ENCODE measurements at places on chromosomes 12 and 14.

DNA sequence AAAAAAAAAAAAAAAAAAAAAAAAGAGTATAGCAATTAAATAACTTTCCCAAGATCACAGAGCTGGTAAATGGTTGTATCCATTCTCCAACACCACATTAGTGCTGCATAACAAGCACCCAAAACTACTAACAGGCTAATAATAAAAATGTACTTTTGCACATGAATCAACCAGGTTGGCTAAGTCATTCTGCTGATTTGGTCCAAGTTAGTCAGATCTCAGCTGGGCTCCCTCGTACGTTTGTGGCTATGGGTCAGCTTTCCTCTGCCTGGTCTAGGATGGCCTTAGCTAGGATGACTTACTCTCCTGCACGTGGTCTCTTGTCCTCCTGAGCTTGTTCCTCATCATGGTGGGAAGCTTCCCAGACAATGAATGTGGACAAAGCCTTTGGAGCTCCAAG is 7.9 kb upstream of the PLEKHG6 start:
- no peak for DNase-seq
- no peaks in the 10 kb centered on the region for H3K36me3 ChIP-seq
- H3K4me1 ChIP-seq = peaks cover 10% of the 10 kb centered on the region
- no peak overlapping the region for H3K27ac ChIP-seq
- H3K27me3 ChIP-seq = no peaks in the 10 kb centered on the region

- peak; percentile 34 for DNase-seq
- H3K27ac ChIP-seq = no peak overlapping the region
- no peaks in the 10 kb centered on the region for H3K36me3 ChIP-seq
- H3K4me1 ChIP-seq = no peaks in the 10 kb centered on the region
- no peaks in the 10 kb centered on the region for H3K27me3 ChIP-seq
- H3K4me3 ChIP-seq = no peak overlapping the region
Measured at GRCh38 chr14:29016050-29016900, 249.7 kb downstream of the FOXG1 start.

GRCh38 chr12:72271451-72272090 is 599 bp upstream of the TRHDE start:
- peaks cover 70% of the 10 kb centered on the region for H3K27me3 ChIP-seq
- H3K36me3 ChIP-seq = no peaks in the 10 kb centered on the region
- peak overlapping the region; percentile 73 for H3K4me3 ChIP-seq
- no peaks in the 10 kb centered on the region for H3K4me1 ChIP-seq
- peak; percentile 67 for DNase-seq

DNA sequence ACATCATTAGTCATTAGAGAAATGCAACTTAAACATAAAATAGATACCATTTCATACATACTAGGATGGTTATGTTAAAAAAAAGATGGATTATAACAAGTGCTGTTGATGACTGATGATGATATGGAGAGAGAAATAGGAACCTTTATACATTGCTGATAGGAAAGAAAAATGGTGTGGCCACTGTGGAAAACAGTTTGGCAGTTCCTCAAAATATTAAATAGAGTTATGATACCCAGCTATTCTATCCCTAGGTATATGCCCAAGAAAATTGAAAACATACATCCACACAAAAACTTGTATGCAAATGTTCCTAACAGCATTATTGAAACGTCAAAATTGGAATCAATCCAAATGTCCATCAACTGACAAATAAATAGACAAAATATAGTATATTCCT is 170.1 kb downstream of the ADAMTS20 start:
- no peak overlapping the region for H3K27ac ChIP-seq
- H3K27me3 ChIP-seq = no peaks in the 10 kb centered on the region
- H3K36me3 ChIP-seq = no peaks in the 10 kb centered on the region
- no peak for DNase-seq

DNA sequence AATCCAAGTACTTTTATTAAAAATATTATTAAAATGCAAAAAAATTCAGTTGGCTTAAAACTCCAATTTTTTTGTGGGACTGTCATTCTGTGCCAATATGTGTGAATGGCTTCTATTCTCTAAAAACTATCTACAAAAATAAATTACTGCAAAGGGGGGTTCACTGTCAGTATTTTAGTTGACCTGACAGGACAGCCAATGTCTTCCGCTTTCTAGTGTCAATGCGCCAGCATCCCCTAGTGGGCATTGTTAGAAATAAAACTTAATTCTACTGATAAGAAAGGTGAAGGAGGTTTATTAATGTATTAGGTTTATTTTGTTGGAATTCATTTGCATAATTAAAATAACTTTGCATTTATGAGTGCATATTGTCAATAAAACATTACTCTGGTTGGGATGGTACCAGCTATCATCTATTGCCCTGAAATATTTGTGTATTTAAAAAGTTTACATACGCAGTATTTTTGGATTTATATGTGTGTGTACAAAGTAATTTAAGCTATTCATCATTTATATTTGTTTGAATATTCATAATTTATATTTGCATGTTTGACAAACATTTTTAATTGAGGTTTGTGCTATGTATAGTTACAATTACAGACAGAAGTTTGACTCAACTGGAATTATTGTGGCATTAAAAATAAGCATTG is 527.2 kb downstream of the FLRT2 start:
- H3K4me3 ChIP-seq = no peak overlapping the region
- H3K36me3 ChIP-seq = no peaks in the 10 kb centered on the region
- H3K27ac ChIP-seq = no peak overlapping the region
- no peaks in the 10 kb centered on the region for H3K27me3 ChIP-seq

GRCh38 chr12:119157978-119158377 is 20.8 kb upstream of the HSPB8 start:
- H3K27me3 ChIP-seq = peaks cover 2% of the 10 kb centered on the region
- H3K27ac ChIP-seq = no peak overlapping the region
- H3K36me3 ChIP-seq = no peaks in the 10 kb centered on the region
- H3K4me1 ChIP-seq = peaks cover 11% of the 10 kb centered on the region
- no peak for DNase-seq

- no peak overlapping the region for H3K27ac ChIP-seq
- no peak overlapping the region for H3K4me3 ChIP-seq
- H3K4me1 ChIP-seq = no peaks in the 10 kb centered on the region
- no peaks in the 10 kb centered on the region for H3K27me3 ChIP-seq
- no peak for DNase-seq
- peaks cover 7% of the 10 kb centered on the region for H3K36me3 ChIP-seq
Measured at GRCh38 chr12:12749433-12749832, 32.3 kb downstream of the CDKN1B start.

- H3K4me3 ChIP-seq = no peak overlapping the region
- no peak for DNase-seq
- no peaks in the 10 kb centered on the region for H3K4me1 ChIP-seq
- no peak overlapping the region for H3K27ac ChIP-seq
- H3K27me3 ChIP-seq = no peaks in the 10 kb centered on the region
Measured at GRCh38 chr14:64060648-64061096, 207.9 kb downstream of the SYNE2 start.

GRCh38 chr12:43349863-43350262 is 202.1 kb downstream of the ADAMTS20 start:
- H3K27ac ChIP-seq = no peak overlapping the region
- H3K4me1 ChIP-seq = no peaks in the 10 kb centered on the region
- H3K36me3 ChIP-seq = no peaks in the 10 kb centered on the region
- H3K27me3 ChIP-seq = no peaks in the 10 kb centered on the region
- no peak for DNase-seq

DNA sequence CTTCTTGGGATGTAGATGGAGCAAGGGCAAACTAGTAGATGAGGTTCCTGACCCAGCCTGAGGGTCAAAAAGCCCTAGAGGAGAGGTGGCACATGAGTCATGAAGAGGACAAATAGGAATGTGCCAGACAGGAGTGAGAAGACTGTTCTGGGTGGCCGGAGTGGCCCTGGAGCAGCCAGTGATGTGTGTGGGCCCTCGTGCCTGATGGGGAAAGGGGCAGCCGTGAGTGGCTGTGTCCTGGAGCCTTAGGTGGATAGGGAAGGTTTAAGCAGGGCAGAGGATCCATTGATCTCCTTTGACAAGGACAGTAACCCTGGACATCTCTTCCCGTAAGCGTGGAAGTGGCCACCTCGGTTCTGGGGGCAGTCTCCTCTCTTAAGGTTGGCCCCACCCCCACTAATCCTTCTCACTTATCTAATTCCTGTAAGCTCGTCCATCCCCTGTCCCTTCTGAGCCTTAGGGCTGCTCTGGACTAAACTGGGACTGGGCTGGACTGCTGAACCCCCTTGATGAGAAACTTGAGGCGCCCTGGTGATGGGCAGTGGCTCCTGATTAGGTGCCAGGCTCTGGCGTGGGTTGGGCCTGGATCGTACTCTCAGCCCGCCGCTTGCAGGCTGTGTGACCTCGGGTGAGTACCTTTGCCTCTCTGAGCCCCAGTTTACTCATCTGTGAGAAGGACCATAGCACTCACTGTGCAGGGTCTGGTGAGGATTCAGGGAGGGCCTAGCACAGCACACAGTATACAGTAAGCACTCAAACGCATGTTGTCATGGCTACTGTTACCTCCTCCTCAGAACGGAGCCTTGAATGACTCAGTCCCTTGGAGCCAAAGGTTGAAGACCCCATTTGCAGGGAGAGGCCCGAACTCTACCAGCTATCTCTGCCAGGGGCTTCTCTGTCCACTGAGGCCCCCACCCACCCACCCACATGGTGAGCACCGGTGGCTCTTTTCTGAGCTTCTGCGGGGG is 4.0 kb downstream of the FAM222A start:
- H3K4me3 ChIP-seq = no peak overlapping the region
- H3K27ac ChIP-seq = no peak overlapping the region
- peaks cover 9% of the 10 kb centered on the region for H3K4me1 ChIP-seq
- H3K36me3 ChIP-seq = no peaks in the 10 kb centered on the region

DNA sequence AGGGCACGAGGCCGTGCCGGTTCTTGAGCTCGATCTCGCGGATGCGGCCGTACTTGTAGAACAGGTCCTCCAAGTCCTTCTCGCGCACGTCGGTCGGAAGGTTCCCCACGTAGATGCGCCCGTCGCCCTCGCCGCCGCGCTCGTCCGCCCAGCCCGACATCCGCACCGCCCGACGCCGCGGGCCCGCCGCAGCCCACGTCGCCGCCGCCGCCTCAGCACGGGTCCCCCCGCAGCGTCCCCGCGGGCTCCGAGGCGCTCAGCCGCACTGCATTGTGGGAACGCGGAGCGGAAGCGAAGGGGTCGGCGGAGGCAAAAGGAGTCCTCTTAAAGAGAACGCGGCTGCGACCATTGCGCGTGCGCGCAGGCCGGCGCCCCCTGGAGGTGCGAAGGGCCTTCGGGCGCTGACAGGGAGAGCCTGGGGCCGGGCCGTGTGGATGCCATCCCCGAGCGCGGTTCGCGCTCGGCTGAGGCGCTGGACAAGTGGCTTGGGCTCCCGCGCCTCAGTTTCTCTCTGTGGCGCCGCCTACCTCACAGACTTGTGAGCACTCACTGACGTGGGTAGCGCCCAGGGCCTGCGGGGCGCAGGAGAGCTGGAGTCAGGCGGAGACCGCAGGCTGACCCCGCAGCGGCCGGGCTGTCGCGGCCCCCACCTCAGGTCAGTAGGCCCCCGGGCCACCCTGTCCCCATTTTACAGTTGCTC is at the start of gene SRSF9:
Gene SRSF9, minus strand, starts transcription at position 299 of the 700 bp plus-strand sequence. Its CDS starts 139 bp downstream, at position 160.
- H3K27ac ChIP-seq = peak within 1 kb of the TSS; percentile 89
- no peaks in the 10 kb centered on the region for H3K27me3 ChIP-seq
- H3K36me3 ChIP-seq = peaks cover 7% of the 10 kb centered on the region
- peaks cover 51% of the 10 kb centered on the region for H3K4me1 ChIP-seq

DNA sequence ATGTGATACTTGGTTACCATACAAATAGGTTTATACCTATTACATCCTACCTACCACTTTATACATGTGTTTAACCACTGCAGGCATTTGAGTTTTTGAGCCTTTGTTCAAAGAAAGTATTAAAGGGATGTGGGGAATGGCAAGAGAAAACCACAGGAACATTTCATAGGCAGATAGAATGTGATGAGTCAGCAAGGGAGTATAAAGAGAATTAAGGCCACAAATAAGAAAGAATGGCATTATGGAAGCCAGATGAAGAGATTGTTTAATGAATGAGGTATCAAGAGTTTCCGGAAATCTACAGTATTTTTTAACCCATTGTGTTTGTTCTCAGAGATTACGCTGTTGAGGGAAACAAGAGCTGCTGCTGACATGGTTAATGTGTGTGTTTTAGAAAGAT is 66.9 kb downstream of the METTL25 start:
- no peak overlapping the region for H3K4me3 ChIP-seq
- H3K27ac ChIP-seq = no peak overlapping the region
- no peaks in the 10 kb centered on the region for H3K36me3 ChIP-seq
- no peaks in the 10 kb centered on the region for H3K4me1 ChIP-seq
- no peak for DNase-seq

DNA sequence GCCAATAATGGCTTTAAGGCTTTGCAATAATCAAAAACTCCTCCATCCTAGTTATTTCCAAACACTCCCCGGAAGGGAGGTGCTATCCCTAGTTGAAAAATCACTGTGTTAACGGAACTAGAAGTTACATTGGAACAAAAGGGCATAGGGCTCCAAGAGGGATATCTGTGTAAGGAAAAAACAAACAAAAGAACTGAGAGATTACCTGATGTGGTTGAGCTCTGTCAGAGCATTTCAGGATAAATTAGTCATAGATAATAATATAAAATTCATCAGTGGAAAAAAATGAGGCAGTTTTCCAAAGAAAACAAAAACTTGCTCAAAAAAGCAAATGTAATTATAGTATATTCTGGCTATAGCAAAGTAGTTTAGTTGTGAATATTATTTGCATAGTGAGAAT is 27.4 kb upstream of the PAPLN start:
- H3K4me1 ChIP-seq = no peaks in the 10 kb centered on the region
- peaks cover 48% of the 10 kb centered on the region for H3K36me3 ChIP-seq
- H3K4me3 ChIP-seq = no peak overlapping the region
- DNase-seq = no peak
- no peaks in the 10 kb centered on the region for H3K27me3 ChIP-seq

DNA sequence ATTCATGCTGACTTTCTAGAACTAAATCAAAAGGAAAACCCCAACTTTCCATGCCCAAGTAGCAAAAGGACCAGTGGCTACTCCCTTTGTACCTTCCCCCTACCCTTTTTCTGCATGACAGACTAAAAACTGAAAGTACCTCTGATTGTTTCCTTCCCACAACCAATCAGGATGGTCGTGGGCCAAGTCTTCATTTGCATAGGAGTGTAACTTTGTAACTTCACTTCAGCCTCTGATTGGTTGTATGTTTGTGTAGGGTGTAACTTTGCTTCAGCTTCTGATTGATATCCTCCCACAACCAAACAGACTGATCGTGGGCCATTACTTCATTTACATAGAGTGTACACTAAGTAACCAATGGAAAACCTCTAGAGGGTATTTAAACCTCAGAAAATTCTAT is 96.5 kb downstream of the DENND5B start:
- no peak overlapping the region for H3K27ac ChIP-seq
- H3K4me1 ChIP-seq = no peaks in the 10 kb centered on the region
- H3K27me3 ChIP-seq = no peaks in the 10 kb centered on the region

DNA sequence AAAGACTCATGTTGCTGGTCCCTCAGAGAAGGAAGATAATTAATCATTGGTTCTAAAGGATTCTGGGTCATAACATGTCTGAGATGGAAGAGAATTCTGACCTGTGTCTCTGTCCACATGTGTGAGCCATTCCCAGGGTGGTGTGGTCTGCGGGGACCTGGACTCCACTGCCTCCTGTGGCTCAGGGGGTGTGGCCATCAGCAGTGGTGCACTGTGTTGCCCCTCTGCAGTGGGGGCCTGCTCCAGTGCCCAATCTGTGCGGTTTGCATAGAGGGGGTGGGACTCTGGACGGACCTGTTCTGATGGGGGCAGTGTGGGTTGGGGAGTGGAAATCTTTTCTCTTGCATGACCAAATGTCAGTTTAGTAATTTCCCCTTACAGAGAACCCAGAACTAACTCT is 13.5 kb downstream of the KRT85 start:
- no peak overlapping the region for H3K4me3 ChIP-seq
- H3K4me1 ChIP-seq = peaks cover 3% of the 10 kb centered on the region
- H3K36me3 ChIP-seq = no peaks in the 10 kb centered on the region
- H3K27me3 ChIP-seq = peaks cover 8% of the 10 kb centered on the region
- H3K27ac ChIP-seq = no peak overlapping the region
- no peak for DNase-seq

Measured in common myeloid progenitor, CD34-positive (primary cell).